ENCODE measurements at places on chromosomes 5 and 9.

DNA sequence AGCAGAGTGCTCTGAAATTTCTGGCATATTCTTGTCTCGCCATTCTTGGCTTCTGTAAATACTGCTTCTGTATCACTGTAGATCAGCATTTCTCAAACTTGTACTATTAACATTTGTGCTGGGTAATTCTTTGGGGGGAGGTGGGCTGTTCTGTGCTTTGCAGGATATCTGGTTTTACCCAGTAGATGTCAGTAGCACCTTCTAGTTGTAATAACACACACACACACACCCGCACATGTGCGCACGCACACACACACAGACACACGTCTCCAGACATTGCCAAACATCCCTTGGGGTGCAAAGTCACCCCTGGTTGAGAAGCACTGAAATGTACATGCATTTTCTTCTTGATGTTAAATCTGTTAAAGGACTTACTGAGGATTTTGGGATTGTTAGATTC is 304.1 kb downstream of the MAT2B start:
- DNase-seq = no peak

DNA sequence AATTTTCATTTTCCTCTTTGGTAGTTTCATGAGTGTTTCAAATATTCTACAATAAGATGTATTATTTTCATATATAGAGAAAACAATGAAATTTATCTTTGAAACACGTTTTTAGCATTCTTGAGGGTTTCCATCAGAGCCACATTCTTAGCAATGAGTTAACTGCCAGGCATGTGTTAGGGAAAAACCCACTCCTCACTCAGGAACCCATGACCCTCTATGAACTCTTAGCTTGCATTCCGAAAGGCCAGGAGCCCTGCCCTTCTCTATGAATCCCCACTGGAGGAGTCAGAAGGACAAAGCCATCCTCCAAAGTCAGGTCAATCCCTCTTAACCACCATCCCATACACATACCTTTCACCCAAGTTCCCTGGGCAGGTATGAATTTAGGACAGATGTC is 57.5 kb downstream of the ADAMTS12 start:
- no peak for DNase-seq

DNA sequence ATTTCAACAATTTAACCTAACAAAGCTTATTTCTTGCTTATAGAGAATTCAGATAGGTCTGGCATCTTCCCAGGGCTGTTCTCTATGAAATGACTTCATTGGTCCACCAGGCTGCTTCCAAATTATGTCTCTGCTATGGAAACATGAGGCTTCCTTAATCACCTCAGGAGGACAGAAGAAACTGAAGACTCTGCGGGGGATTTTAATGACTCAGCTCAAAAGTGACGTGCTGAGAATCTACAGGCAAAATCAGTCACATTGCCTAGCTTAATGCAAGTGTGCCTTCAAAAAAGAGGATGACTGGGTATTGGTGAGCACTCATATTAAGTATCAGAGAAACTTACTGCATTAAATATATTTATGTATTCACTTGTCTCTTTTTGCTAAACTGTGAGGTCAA is 315.5 kb upstream of the RGMB start:
- DNase-seq = no peak

GRCh38 chr9:100555471-100555870 is 22.4 kb upstream of the CAVIN4 start:
- no peak for DNase-seq

DNA sequence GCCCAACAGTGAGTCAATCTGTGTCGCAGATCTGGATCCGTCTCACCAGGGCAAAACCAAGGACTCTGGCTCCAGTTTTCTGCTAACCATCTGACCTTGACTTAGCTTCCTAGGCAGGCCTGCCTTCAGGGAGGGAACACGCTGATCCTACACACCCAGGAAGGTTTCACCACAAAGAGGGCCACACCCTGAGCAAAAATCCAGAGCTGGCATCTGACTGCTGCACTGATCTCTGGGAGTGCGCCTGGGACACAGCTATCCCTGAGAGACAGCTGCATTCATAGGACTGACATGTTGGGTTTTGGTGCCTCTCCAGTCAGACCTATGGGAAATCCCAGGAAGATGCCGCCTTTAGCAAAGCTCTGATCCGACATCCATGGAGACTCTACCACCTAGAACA is 47.5 kb downstream of the CDK5RAP2 start:
- no peak for DNase-seq

- DNase-seq = no peak
Measured at GRCh38 chr9:118459913-118460312, 755.7 kb downstream of the TLR4 start.

DNA sequence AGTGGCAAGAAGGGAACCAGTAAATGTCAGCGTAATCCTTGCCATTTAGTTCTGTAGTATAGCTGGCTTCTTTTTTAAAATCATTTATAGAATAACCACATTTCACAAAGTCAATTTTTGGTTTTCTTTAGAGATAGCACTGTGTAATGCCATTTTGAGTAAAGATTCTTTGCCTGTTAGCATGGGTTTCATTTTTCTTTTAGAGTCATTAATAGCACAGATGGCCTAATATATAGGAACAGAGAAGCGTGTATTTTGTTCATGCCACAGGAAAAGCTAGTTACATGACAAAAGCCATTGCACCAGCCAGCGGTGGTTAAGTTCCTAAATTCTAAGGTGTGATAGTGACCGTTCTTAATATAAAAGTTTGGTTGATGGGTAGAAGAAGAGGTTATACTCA is 1363.9 kb downstream of the MAT2B start:
- no peak for DNase-seq

DNA sequence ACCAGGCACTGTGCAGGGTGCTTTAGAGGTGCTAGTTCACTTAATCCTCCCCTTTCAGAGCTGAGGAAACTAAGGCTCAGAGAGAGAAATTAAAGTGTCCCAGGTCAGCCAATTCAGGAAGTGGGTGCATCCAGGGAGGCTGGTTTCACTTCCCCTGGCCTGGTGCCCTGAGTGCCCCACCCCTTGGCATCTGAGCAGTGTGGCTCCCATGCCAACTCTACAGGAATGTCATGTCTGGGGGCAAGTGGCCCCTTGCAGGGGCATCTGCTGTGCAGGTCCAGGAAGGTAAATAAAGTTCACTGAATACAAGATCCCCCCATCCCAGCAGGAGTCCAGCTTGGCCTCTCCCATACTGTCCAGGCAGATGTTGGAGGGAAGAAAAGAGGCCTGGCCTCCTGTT is 4.4 kb upstream of the N4BP3 start:
- no peak for DNase-seq

DNA sequence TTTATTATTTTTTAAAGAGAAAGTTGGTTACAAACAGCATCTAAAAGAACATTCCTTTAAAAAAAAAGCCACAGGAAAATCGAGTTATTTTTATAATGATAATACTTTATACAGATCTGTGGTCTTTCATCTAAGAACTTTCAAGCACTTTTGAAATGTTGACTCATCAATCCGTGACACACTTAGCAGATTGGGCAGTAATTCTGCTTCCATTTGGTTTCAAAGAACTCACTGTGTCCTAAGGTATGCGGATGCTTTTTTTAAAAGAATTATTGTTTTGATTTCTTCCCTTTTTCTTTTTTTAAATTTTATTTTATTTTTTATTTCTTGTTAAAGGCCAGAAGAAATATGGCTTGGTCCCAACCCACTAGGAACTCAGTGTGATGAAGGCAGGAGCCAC is 147.8 kb downstream of the AOPEP start:
- DNase-seq = no peak

DNA sequence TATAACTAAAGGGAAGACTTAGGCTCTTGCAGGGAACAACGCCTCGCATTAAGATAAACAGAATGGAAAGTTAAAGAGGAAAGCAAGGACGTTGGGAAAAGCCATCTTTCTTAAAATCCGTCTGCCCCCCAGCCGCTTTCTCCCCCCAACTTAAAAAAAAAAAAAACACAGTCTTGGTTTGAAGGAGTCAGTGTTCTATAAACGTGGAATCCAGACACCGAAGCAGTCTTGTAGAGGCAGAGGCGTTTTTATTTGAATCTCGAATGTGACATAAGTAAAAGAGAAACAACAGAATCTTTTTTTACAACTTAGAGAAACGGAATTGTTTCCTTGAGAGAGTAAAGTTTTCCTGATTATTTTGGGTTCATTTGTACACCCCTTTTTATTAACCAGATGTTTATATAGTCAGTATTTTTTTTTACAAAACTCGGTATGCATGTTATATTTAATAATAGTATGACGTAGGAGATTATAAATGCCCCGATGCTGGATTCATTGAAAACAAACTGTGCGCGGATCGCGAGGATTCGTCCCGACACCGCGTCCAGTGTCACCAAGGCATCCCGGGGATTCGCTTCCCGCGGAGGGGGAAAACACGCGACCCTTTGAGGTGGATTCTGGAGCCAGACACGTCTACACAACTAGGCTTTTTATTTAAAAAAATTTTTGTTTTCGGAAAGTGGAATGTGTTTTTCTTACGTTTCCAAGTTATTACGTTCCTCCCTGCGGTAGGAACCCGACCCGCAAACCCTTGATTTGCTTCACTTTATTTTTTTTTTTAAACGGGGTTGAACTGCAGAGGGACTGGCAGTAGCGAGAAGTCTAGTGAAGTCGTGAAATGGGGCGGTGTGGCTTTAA is 6.7 kb downstream of the PTCH1 start:
- no peak for DNase-seq

- DNase-seq = no peak
Measured at GRCh38 chr9:122205176-122205575, 23.6 kb downstream of the LHX6 start.

- DNase-seq = no peak
Measured at GRCh38 chr5:96655506-96655905, 6.7 kb upstream of the CAST start.

DNA sequence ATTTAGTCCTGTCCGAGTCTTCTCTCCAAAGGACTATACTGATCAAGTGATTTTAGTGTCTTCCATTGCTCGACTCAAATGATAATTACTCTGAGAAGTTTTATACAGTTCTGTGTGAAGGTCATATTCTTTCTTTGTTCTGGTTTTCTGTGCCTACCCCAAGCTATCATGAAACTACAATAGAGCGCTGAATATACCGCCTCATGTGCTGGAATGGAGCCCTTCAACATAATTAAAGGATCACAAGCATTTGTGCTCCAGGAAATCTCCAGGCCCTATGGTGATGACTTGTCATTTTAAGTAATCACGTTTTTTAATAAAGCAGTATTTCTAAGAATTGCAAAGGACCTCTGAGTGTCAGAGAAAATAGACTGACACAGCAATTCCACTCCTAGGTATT is 10.9 kb upstream of the SLC31A2 start:
- no peak for DNase-seq

GRCh38 chr5:123035360-123035917 is 1.1 kb downstream of the PPIC start:
- DNase-seq = peak; percentile 11

All from stimulated activated naive B cell treated with anti-CD40 and anti-IgM and Interleukin-4, amounts not matched to agents 10 μg/mL and 1 μg/mL and 100 μg/mL, for 72 hours (primary cell).